ENCODE measurements at places on chromosomes 3 and 15.

DNA sequence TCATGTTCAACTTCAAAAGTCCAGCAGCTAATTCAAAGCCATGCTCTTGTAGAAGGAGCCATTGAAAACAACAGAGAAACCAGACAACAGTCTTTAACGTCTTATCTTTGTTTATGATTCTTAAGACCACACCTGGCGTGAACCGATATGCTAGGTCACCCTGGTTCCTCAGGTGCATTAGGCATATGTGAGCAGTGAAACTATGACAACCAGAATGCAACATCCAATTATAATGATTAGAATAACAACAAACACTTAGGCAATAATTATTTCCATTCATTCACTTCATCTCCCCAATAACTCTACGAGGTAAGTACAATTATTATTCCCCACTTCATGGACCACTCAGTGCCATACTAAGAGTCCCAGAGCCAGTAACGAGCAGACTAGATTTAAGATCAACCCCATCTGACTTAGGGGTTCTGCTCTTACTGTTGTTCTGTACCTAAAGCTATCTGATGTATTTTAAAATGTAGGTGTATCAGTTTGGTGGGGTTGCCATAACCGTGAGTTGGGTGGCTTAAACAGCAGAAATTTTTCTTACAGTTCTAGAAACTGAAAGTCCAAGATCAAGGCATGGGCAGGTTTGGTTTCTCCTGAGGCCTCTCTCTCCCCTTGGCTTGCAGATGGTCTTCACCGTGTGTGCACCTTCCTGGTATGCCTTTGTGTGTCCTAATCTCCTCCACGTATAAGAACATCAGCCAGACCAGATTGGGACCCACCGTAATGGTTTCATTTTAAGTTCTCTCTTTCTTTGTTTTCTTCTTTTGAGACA lies 997.8 kb upstream of the CFAP20DC start:
- no peak for DNase-seq

DNA sequence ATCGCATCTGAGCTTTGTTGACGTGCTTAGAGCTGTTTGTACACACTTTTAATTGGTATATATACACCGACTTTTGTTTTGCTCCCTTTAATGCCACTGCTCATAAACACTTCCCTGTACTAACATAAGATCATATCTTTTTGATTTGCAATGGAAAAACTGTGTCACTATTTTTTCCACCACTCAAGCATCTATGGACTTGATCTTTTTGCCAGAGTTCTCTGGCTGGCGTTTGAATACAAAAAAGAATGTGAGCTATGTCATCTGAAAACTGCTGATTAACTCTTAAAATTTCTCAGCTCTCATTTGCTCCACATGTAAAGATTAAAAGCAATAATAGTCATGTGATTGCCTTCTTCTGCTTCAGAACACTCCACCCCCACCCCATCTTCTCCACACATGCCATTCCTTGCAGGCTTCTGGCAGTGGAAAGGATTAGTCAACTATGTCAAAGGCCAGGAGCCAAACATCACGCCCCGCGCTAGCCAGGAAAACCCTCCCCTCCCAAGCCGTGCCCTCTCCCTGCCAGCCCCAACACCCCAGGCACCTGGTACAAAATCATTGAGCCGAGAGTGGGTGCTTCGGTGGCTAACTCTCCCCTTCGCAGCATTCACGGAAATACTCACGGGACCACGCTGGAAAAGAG lies 123.4 kb upstream of the MEF2A start:
- DNase-seq: no peak

DNA sequence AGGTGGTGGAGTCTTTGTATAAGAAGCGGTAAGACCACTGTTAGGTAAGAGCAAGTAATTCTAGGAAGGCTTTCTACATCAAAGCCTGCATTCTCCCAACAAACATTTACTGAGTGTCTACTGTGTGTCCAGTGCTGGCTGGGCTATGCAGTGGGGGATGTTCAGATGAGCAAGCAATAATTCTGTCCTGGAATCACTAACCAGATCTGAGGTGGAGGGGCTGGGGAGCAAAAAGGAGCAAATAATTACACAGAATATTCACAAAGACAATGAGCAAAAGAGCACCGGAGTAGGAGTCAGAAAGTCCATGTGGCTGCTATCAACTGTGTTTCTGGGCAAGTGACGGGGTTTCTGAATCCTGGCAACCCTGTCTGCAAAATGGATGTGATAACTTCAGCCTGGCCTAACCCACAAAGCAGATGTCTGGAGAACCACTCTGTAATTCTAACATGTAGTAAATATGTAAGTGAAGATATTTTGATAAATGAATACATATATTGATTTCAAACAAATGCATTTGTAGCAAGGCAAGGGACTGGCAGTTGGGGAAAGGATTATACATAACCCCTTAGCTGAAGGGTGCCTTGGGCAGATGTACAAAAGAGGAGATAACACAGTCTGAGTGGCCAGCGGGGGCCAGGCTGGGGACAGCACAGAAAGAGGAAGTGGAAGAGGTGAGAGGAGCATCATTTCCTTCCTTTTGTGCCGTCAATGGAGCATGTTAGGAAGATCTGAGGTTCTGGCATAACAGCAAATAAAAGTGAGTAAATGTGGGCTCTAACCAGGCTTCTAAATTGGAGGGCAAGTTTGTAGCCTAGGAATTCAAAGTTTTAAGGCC lies 28.8 kb downstream of the CYP8B1 start:
- no peak for DNase-seq

DNA sequence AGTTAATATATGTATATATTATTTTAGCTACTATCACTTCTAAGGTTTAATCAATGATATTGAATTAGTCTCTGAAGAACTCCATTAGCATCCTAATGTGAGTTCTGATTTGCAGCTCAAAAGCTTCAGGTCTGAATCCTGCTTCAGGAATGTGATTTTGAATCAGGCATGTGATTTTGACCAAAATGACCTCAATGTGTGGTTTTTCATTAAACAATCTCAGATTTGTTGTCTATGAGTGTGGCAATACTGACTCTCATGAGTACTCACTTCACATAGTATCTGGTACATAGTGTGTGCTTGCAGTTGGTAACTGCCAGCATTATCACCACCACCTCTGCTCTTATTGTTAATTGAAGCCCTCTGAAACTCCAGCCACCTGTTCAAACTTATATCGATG lies 251.0 kb downstream of the KCNH8 start:
- DNase-seq: no peak

DNA sequence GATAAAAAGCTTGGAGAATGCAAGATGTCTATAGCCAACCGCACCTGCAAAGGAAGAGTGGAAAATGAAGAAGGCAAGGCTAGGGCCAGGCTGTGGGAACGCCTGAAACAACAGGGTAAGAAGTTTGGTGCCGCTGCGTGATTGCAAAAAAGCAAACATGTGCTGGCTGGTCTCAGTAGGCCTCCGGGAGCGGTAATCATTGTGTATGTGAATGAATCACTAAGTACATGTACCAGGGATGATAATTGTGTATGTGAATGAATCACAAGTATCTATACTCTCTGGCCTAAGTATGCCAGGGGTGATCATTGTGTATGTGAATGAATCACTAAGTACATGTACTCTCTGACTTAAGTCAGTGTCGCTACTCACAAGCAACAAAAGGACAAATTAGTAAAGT lies 40.3 kb upstream of the PARL start:
- no peak for DNase-seq

- no peak for DNase-seq
These were observed 245.2 kb downstream of the TLE3 start for GRCh38 chr15:69852482-69852881.

- DNase-seq: no peak
These were observed 95.0 kb upstream of the MRPL3 start for GRCh38 chr3:131597816-131598215.

- DNase-seq: no peak
These were observed 71.3 kb upstream of the LRTM1 start for GRCh38 chr3:54999159-54999558.

DNA sequence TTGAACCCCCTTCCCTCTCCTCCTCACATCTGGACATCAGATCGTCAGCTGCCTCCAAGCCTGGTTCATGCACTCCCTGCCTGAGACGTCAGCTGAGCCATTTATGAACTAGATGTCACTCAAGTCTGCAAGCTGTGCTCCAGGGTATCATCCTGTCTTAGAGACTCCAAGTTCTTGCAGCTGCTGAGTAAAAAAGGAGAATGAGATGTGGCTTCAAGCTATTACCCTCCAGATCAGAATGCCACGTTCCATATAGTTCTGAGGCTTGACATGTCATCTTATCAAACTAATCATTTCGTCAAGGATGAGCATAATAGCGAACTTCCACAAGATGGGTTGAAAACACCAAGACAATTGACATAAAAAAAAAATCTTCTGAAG lies 766.3 kb downstream of the TBL1XR1 start:
- no peak for DNase-seq

- no peak for DNase-seq
These were observed 111.7 kb upstream of the SMAD3 start for GRCh38 chr15:66953523-66954229.

DNA sequence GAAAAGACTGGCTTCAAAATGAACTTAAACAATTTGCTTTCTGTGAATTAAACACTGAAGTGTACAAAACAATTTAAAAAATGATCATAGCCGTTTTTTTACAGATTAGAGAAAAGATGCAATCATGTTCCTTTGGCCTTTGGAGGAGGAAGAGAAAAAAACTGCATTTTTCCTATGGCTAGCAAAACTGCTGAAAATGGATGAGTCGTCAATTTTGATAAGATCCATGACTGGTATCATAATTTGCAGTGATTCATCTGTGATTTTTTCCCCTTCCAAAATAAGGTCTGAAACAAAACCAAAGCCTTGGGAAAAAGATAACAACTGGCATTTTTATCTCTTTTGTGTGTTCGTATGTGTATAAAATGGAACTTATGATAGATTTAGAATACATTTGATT lies 255.6 kb upstream of the SATB1 start:
- no peak for DNase-seq

DNA sequence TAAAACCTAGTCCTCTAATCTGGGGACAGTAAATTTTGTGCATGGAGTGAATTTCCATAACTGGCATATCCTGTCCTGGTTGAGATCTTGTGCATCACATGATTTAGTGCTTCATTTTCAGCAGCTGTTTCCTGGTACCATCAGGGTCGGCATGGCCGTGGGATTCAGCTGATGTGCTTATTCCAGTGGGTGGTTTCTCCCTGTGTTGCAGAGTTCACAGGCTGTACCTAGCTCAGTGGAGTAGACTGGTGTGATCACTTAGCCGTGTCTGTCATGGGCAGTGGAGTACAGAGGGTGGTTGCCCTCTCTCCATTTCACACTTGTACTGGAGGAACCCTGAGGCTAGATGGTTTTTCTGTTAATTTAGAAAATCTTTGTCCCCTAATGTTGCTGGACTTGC lies 228.5 kb downstream of the PTPRG start:
- DNase-seq: no peak

DNA sequence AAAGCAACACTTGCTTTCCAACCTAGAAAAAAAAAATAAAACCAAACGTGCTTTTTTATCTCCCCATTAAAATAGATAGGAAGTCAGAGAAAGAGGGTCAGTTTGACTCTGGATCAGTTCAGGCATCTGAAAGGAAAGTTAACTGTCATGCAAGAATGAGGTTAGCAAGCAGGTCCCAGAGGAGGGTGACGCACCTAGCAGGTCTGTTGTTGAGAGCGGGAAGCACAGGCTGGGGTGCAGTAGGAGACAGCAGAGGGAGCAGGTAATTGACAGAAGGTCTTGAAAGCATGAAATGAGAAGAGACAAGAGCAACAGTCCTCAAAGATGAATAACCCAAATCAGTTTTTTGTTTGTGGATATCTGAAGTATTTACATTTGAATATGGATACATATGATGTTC lies 82.5 kb downstream of the ANO10 start:
- no peak for DNase-seq

- no peak for DNase-seq
These were observed 1.8 kb upstream of the ZSCAN2 start for GRCh38 chr15:84598993-84599392.

DNA sequence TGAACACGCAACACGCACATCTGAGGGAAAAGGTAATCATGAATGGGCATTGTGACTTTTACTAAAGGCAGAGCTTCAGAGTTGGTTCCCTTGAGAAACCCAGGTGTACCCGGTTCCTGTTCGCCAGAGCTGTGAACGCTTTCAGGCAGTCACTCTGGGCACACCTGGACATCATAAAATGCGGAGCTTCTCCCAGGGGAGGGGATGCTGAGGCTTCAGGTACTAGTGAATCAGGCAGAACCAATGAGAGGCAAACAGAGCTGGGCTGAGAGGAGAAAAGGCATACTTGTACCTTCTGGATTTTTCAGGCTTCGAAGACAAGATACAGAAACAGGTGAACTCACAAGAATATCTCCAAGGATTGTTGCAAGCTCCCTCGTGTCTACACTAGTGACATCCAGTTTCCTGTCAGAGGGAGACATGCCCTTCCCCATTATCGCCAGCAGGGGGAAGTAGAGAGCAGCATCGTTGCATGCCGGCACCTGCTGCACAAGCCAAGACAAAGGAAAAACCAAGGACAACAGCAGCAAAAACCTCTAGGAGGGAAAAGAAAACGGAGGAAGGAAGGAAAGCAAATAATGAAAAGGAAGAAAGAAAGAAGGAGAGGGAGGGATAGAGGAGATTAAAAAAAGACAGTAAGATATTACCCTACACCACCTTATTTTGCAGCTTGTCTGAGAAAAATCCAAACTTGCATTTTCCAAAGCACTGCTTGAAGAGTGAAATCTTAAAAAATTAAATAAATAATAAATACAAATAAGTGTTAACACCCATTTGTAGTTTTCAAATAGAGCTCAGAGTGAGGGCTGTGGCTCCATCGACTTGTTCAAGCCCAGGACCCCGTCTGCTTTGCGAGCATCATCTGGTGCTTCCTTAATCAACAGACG lies 2.0 kb downstream of the AHSG start:
- DNase-seq: peak; percentile 68

DNA sequence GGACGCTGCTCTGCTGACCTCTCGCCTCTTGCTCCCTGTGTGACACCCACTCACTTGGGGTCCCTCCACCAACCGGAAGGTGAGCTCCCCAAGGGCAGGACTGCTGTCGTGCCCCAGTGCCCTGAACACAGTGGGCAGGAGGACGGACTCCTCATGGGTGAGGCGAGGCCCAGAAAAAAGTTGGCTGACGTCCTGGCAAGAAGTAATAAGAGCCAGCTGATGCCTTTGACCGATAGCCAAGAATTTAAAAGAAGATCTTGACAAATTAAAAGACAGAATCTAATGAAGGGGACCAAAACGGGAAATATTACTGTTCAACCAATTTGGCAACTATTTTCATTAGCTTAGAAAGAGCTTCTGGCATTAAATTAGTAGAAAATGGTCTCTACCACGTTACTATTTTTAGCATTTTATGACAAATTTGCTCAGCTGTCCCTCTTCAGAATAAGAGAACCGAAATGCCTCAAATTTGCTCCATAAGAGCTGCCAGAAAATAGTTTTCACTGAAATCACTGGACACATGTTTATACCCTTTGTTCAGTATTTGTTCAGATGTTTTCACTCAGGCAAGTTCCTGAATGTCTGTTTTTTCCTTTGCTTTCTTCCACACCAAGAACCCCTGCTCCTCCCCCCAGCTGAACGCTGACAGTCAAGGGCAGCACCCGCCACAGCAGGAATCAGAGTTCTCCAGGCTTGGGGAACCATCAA lies 60.5 kb downstream of the XXYLT1 start:
- DNase-seq: peak; percentile 75

GRCh38 chr3:194079702-194080172 lies 56.2 kb upstream of the HES1 start:
- no peak for DNase-seq
